ENCODE measurements at places on chromosomes 6 and 20.

DNA sequence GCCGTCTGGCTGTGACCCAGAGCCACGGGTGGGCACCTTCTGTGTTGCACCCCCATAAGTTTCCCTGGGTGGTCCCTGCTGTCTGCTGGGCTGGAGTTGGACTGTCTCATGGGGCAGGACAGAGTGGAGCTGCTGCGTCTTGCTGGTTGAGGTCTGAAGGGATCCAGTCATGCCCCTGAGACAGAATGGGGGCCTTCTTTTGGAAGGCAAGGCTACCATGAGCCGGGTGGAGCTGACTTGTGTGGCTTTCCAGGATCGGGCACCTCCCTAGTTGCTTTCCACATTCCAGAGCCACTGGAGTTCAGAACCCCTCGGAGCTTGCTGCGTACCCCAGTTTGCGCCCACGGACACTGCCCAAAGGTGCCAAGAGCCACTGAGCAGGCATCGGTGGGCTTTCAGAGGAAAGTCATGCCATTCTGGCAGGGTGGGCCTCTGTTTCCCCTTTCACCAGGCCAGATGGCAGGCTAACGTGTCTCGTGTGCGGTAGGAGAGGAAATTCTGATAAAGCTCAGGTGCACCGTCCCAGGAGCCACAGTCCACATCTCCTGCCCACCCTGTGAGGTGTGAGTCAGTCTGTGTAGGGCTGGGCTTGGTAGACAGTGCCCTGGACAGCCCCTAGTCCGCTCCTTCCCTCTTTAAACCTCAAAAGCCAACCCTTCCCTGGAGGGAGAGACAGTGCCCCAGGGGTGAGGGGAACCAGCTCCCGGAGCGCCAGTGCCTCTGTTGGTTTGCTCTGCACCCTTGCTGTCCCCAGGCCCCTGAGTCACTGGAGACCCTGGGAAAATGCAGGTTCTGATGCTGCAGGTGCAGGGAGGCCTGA, 125.3 kb downstream of the SYCP2 start:
- DNase-seq, result no peak

DNA sequence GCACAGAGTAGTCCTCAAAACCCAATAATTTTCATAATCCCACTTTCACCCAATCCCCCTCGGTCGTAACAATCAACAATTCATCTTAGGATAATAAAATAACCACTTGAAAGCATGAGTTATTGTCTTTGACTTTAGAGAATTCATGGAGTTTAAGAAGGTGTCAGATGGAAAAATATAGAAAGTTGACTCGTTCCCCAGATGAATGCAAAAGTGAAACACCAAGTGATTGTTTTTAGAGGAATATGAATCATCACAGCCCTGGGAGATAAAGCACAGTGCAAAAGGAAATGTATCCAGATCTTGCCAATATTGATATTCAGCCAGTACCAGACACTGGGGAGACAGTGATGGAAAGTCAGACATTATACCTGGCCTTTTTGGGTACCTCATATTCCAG, 860.5 kb downstream of the DHX35 start:
- DNase-seq, result no peak

DNA sequence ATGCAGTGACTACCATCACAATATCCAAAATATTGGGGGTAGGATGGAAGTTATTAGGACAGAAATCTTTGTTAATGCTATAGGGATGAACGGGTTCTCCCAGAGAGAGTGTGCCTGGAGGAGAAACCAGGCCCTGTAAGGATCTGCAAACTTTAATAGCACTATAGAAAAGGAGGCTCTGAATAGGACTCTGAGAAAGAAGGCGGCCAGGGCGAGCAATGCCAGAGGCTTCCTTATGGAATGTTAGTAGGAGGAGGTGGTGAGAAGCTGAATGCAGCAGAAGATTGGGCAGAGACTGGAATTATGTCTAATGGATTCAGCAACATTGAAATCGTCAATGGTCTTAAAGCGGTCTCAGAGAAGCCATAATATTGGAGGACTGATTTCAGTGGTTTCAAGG, 84.6 kb upstream of the SYNDIG1 start:
- no peak for DNase-seq

GRCh38 chr6:162849269-162849668, 121.5 kb downstream of the PACRG start:
- DNase-seq, result peak; percentile 42

- DNase-seq, result no peak
These were observed 44.2 kb downstream of the TBPL1 start for GRCh38 chr6:133997267-133997666.

DNA sequence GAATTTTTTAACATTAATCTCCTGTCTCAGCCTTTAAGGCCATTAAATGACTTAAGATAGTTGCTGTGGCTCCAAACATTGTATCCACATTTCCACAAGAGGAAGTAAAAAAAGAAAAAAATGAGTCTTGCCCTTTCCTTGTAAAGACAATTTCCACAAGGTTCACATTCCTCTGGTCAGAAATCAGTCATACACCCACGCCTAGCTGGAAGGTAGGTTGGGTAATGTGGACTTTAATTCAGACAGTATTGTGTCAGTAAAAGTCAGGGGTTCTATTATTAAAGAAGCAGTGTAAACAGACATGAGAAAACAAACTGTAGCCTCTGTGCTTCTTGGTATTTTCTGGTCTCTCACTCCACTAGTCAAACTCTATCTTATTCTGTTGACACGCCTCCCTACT, 682.0 kb downstream of the GRIK2 start:
- DNase-seq, result no peak

DNA sequence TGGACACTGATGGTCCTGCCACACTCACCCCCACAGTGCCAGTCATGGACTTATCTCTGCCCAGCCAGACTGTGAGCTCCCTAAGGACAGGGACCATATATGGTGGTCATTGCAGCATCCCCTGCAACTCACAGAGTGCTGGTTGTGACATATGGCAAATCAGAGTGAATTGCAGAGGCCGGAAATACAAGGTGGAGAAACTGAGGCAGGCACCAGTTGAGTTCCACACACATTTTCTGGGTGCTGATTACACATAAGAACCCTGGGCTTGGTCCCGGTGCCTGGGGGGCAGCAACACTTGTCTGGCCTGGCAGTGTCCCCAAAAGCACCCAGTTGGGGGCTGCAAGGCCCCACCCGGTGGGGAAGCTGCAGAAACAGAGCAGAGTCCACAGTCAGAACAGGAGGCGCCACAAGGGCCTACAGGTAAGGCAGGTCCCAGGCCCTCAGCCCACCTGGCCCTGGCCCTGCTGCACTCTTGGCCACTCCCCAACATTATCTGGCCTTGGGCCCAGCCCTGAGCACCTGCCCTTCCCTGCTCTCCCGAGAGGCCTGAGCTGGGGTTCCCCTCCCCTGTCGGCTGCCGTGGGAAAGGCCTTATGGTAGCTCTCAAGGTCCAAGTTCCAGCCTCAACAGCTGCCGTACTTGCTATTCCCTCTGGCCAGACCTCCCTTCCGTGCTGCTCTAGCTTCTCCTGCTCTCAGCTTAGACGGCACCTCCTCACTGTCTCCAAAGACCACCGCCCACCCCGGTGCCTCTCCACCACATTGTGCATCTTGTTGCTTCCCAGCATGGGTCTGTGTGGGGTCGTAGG, 140.8 kb upstream of the PTPN1 start:
- no peak for DNase-seq

- no peak for DNase-seq
These were observed 1.5 kb upstream of the CITED2 start for GRCh38 chr6:139376017-139376330.

- DNase-seq, result no peak
These were observed 149.9 kb downstream of the RPS12 start for GRCh38 chr6:132964101-132964867.

- DNase-seq, result no peak
These were observed 46.3 kb upstream of the CD93 start for GRCh38 chr20:23132293-23132929.

DNA sequence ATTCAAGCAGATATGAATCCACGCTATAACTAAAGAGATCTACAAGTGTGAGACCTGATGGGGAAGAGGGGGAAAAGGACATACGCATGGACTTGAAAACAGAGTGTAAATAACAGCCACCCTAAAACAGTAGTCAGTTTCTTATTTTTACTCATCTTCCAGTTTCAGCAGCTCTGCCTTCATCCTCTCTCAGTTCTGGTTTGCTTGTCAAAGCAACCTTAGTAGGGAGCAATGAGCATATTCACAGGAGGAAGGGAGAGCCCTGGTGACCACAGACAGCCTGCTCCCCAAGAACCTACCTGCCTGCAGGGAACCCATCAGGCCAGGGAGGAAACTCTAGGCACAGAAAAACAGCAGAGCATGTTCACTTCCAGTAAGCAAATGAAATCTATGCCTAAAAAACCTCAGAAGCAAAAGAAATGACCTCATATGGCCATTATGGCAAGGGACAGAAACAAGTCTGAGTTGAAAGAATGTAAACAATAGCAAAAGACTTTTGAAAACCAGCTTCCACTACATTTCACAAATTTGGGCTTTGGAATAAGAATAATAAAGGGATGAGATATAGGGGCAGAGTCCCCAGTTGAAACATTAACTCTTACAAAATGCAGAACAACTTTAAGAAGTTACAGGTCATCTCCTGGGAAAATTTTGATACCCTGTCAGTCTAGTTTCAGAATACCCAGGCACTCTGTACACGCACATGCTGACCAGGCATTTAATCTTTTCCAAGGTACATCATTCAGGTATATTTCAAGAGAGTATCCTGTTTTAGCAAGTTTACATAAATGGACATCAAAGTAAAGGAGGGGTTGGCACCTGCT, 120.8 kb upstream of the BCLAF1 start:
- no peak for DNase-seq

DNA sequence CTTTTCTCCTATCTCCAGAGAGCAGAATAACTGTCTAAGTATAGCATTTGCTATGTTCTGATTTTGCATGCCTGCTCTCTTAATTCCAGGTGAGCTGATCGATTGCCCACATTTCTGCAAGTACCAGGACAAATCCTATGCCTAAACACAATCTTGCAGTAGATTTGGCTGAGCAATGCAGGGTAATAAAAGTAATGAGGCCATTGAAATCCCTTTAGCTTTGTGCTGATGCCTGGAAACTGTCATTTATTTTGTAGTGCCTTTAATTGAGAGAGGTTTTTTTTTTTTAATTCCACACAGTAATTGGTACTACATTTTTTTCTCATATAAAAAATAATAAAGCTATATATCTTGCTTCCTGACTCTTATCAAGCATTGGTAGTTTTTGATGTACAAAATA, 252.3 kb downstream of the NKAIN2 start:
- no peak for DNase-seq

GRCh38 chr20:57448764-57449354, 57.7 kb downstream of the RBM38 start:
- DNase-seq, result no peak

DNA sequence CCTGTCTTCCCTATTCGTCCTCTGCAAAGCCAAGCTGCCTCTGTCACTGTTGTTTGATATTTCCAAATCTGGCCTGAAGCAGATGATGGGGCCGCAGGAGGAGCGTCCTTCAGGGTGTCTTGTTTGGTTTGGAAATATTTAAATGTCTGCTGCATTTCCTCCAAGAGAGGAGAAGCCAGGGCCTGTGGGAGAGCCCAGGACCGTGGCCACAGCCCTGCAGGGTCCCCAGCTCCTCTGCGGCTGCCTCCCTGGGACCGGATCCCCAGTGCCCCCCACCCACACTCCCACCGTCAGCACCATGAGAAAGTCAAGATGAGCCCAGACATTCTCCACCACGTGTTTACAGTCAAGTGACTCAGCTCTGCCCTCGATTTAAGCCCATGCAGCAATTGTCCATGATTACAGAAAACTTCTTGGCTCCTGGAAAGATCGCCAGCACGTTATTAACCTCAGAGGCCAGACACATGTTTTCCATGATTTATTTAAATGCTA, 18.2 kb downstream of the FOXF2 start:
- DNase-seq, result no peak

DNA sequence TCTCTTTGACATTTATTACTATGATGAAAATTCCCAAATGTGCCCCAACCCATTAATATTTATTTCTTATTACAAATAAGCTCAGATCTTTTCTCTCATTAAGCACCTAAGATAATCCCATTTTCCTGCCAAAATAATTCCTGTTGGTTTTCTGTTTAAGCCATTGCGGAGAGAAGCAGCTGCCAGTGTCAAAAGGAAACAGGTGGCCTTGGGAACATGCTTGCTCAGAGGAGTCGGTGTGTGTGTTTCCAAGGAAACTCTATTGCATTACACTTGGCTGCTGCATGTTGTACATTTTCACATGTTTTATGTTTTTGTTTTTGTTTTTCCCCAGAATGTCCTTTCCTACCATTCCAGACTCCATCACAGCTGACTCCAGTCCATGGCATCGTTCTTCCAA, 56.4 kb downstream of the CD24 start:
- DNase-seq, result no peak

- no peak for DNase-seq
These were observed 42.6 kb downstream of the OSTM1 start for GRCh38 chr6:108031968-108032367.

GRCh38 chr20:10855778-10856177, 182.0 kb upstream of the JAG1 start:
- DNase-seq, result no peak

- no peak for DNase-seq
These were observed 63.2 kb downstream of the ASXL1 start for GRCh38 chr20:32421290-32421689.

DNA sequence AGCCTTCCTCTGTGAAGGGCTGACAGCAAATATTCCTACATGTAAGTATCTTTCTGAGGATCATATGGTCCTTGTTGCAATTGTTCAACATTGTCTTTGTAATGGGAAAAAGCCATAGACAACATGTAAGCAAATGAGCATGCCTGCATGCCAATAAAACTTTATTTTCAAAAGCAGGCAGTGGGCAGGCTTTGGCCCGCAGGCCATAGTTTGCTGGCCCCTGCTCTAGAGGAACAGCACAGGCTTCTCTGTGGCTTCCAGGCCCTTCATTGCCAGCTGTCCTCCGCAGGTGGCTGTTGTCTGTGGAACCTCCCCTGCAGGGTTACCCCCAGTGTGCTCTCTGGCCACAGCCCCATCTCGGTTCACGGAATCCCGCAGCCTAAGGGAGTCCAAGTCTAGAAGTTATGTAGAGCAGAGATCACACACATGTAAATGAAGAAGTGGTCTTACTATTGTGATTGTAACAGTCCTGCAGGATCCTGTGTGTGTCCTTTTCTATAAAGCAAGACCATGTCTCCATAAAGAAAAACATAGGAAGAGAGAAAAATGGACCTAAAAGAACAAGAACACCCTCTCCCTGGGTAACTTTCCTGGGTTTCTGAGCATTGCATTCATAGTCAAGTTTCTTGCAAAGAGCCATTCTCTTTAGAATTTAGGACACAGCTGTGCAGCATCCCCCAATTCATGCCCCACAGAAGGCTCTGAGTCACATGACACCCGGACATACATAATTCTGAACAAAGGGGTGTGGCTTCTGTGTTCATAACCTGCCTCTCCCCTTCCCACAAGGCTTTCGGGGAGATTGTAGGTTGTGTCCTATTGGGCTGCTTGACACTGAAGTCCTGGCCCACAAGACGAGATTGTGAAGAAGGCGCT, 10.0 kb downstream of the UNC93A start:
- DNase-seq, result no peak

DNA sequence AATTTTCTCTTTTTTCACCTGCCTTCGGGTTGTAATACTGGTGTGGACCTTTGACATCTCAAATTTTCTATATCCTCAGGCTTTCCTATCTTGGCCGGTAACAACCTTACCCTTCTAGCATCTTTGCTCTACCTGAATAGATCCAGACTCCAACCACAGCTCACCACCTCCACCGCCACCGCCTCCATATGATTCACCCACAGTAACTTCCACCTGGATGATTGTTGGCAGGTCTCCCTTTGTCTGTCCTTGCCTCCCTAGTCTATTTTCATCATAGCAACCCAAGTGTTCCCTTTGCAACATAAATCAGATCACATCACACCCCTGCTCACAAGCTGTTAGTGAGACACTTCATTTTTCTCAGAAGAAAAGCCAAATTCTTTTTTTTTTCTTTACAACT, 525.8 kb upstream of the POU3F2 start:
- DNase-seq, result no peak

All from hippocampal formation (tissue), 2 donors.